T-helper 17 cell (primary cell): ENCODE measurements at places on chromosomes 3 and 15.

DNA sequence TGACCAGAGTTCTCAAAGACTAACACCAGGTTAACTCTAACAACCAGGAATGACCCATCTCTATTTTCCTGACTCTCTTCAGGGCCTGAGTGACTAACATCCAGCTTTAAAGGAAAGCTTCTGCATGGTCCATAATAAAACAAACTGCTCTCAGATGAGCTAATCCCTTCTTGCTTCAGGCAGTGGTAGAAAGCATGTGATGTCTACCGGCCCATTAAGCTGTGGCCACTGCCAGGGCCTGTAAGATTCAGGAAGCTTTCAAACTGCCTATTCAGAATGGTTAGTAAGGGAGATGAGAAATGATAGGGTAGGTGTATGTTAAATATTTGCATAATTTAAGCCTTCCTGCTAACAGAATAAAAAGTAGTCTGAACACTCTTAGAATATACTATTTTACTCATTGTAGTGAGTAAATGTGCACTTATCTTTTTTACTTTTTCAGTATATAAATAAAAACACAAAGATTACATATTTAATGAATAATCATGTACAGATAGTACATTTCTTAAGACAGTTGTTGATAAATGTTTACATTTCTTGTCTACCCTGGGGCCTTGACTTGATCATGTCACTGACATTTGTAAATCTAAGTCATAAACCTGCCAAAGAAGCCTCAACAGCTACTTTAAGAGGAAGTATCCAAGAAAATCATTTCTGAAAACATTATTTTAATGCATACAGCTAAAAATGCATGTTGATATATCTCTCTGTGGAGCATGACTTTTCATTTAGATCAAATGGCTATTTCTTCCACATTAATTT, 222.0 kb downstream of the MCTP2 start:
- peaks cover 2% of the 10 kb centered on the region for H3K36me3 ChIP-seq
- no peak for DNase-seq
- H3K27ac ChIP-seq: no peak overlapping the region
- no peaks in the 10 kb centered on the region for H3K4me1 ChIP-seq

DNA sequence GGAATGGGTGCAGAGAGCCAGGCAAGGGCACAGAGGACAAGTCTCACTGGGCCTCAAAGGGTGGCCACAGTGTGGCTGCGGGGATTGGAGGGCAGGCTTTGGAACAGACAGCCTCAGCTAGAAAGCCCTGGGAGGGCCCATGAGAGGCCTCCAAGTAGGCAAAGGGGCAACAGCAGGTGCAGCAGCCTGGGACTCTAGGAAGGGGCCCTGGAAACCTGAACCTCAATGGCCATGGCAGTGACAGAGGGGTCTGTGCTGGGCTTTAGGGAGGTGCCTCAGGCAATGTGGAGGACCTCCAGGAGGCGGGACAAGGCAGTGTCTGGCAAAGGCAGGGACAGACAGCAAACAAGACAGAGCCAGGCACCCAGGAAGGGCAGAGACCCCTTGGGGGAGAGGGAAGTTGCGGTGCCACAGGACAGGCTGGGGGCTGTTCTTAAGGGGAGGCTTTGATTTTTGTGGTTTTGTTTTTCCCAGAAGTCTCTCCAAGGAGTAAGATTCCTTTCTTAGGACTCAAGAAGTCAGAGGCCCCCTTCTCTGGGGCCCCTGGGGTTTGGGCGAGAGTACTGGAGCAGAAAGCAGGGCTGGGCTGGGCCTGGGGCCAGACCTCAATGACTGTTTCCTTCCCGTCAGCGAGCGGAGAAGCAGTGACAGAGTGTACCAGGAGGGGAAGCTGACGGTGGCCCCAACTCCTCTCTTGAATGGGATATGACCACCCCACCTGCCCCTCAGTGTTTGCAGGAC, 9.7 kb downstream of the STOML1 start:
- H3K27me3 ChIP-seq: no peaks in the 10 kb centered on the region
- no peak for DNase-seq
- H3K4me1 ChIP-seq: peaks cover 27% of the 10 kb centered on the region
- H3K27ac ChIP-seq: peak overlapping the region; percentile 92
- H3K36me3 ChIP-seq: peaks cover 8% of the 10 kb centered on the region

- H3K27ac ChIP-seq: no peak overlapping the region
- no peaks in the 10 kb centered on the region for H3K4me1 ChIP-seq
- DNase-seq: no peak
- no peaks in the 10 kb centered on the region for H3K36me3 ChIP-seq
- H3K4me3 ChIP-seq: no peak overlapping the region
Measured at GRCh38 chr3:36214460-36214859, 165.8 kb upstream of the STAC start.

- no peaks in the 10 kb centered on the region for H3K27me3 ChIP-seq
- peaks cover 17% of the 10 kb centered on the region for H3K4me1 ChIP-seq
- DNase-seq: no peak
Measured at GRCh38 chr3:183158551-183159006, 4.0 kb downstream of the LAMP3 start.

- H3K27ac ChIP-seq: no peak overlapping the region
- DNase-seq: no peak
- H3K27me3 ChIP-seq: no peaks in the 10 kb centered on the region
- no peak overlapping the region for H3K4me3 ChIP-seq
Measured at GRCh38 chr15:81037952-81038743, 37.4 kb downstream of the TLNRD1 start.

- no peak overlapping the region for H3K27ac ChIP-seq
- no peak overlapping the region for H3K4me3 ChIP-seq
- H3K27me3 ChIP-seq: peaks cover 19% of the 10 kb centered on the region
- no peak for DNase-seq
Measured at GRCh38 chr3:30810625-30811024, 83.8 kb downstream of the GADL1 start.

- H3K4me3 ChIP-seq: no peak overlapping the region
- H3K27ac ChIP-seq: no peak overlapping the region
- peaks cover 7% of the 10 kb centered on the region for H3K4me1 ChIP-seq
- no peaks in the 10 kb centered on the region for H3K27me3 ChIP-seq
- peaks cover 18% of the 10 kb centered on the region for H3K36me3 ChIP-seq
Measured at GRCh38 chr15:89837134-89837829, 22.6 kb upstream of the ANPEP start.

DNA sequence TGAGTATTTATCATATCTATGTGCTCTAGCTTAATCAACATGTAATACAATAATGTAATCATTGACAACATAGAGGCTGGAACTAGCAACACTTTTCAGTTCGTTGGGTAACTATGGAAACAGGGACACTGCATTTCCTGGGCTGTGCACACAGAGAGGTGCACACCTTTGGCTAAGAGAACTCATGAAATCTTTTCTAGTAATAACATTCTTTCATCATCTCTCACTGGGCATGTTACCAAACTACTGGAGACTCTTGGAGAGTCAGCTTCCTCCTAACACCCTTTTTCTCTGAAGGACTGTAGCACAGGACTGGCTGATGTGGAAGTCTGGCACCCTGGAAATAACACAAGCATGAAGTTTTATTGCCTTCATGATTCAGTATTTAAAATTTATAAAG, 135.6 kb downstream of the KCNMB2 start:
- no peaks in the 10 kb centered on the region for H3K36me3 ChIP-seq
- peaks cover 4% of the 10 kb centered on the region for H3K4me1 ChIP-seq
- no peak overlapping the region for H3K27ac ChIP-seq
- H3K4me3 ChIP-seq: no peak overlapping the region

DNA sequence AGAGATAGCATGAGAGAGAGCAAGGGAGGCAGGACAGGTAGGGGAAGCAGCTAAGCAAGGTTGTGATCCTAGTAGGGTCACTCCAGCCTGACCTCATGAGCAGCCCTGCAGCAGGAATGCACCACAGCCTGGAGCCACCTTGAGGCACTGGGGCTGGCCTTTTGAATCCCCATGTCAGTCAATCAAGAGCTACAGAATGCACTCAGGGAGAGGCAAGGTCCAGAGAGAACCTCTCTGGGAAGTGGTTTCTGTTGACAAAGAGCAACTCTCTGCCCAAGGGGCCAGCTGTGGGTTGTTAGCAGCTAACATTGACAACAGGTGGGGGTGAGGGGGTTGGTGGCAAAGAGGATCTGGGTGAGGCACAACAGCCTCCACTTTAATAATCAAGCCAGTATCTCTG, 54.6 kb downstream of the TRANK1 start:
- peaks cover 6% of the 10 kb centered on the region for H3K36me3 ChIP-seq
- peak overlapping the region; percentile 91 for H3K27ac ChIP-seq
- no peaks in the 10 kb centered on the region for H3K27me3 ChIP-seq
- no peak overlapping the region for H3K4me3 ChIP-seq
- H3K4me1 ChIP-seq: peaks cover 26% of the 10 kb centered on the region

DNA sequence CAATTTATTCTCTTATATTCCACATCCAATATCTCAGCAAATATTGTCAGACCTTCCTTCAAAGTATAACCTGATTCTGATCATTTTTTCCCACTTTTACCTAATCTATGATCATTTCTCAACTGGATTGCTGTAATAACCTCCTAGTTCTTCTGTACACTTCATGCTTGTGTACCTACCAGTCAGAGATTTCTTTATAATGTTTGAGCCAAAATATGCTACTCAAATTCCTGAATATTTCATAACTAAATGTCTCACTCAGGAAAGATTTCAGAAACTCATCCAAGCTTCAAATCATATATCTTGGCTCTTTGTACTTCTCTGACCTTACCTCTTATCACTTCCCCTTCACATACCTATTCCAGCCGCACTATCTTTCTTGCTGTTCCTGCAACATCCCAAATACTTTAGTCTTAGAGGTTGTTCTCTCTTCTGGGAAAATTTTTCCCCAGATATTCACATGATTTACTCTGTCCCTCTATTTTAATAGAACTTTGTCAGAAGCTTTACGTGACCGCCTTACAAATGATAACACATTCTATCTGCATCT, 20.0 kb downstream of the BCHE start:
- H3K36me3 ChIP-seq: no peaks in the 10 kb centered on the region
- H3K27ac ChIP-seq: no peak overlapping the region
- DNase-seq: no peak
- no peaks in the 10 kb centered on the region for H3K27me3 ChIP-seq
- H3K4me3 ChIP-seq: no peak overlapping the region
- no peaks in the 10 kb centered on the region for H3K4me1 ChIP-seq

DNA sequence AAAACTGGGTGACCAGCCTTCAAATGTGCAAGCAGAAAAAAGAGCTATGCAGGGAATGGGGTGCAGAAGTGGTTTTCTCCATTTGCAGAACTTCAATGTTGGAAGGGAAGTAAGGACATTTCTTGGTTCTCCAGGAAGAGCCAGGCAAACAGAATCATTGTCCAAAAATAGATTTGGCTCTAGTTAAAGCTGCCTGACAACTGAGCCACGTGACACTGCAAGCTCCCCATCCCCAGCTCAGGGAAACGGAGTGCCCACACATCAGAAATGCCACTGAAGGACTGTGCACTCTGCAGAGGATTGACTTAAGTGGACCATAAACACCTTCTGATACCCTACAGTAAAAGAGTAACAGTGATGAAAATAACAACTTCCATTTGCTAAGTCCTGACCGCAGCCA, 195.6 kb upstream of the NSMCE3 start:
- H3K36me3 ChIP-seq: no peaks in the 10 kb centered on the region
- H3K27me3 ChIP-seq: peaks cover 37% of the 10 kb centered on the region
- no peak overlapping the region for H3K4me3 ChIP-seq
- H3K27ac ChIP-seq: no peak overlapping the region

DNA sequence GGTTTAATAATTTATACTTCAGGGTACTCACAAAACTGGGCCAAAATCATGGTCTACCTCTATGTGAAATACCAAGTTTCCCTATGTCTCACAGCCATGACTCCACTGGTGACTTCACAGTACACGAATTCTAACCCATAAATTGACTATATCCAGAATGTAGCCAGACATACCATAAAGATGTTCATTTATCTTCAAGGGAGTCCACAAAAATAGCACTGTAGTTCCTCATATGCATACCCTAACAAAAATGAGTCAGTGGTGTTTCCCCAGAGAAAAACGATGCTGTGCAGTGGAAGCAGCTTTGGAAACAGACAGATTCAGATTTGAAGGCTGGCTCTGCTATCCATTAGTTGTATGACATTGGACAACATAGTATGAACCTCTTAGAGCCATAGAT, 438.8 kb downstream of the FHIT start:
- no peak for DNase-seq
- H3K36me3 ChIP-seq: no peaks in the 10 kb centered on the region
- H3K4me3 ChIP-seq: no peak overlapping the region

DNA sequence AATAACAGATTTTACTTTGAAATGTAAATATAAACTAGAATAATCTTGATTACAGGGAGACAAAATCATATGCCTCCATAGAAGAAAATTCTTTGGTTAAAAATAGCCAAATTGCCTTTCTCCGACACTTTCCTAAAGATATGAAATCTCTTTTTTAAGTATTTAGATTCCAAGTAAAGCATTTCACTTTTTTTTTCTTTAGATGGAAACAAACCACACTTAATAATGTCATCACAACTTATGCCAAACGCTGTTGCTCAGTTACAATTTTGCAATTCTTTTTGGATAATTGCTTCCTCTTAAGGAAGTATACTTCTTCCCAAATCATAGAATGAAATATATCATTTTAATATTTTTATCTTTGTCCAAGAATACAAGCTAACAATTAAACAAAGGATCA, 294.1 kb upstream of the ARL6 start:
- H3K27me3 ChIP-seq: no peaks in the 10 kb centered on the region
- no peak overlapping the region for H3K4me3 ChIP-seq
- no peaks in the 10 kb centered on the region for H3K36me3 ChIP-seq
- no peak for DNase-seq
- no peaks in the 10 kb centered on the region for H3K4me1 ChIP-seq
